ENCODE measurements at places on chromosomes 3 and 15.

DNA sequence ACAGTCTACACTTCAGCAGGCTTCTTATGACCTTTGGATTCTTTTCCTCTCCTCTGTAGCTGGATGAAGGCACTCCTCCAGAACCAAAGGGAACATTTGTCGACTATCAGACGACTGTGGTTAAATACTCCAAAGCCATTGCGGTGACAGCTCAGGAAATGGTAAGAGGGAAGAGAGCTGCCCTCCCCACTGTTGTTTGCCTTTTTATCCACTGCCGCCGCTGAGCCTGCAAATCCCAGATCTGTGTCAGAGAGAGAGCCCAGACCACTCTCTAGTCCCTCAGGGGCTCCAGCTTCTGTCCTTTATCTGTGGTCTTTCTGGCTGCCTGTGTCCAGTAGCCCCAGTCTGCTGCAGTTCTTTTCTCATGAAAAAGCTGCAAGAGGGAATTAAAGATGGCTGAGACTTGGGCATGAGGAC is 261.5 kb upstream of the TPM1 start:
- DNase-seq, result no peak

DNA sequence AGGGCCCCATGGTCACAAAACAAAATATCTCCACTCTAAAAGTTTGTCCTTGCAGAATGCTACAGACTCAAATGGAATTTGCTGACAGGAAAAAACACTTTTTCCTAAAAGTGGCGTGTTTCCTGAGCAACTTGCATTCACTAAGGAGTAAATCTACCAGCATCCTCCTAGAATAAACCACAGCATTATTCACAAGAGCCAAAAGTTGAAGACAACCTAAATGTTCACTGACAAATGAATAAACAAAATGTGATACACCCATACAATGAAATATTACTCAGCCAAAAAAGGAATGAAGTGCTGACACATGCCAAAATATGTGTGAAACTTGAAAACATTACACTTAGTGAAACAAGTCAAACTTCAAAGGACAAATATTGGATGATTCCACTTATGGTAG is 28.9 kb downstream of the ITGB5 start:
- no peak for DNase-seq

DNA sequence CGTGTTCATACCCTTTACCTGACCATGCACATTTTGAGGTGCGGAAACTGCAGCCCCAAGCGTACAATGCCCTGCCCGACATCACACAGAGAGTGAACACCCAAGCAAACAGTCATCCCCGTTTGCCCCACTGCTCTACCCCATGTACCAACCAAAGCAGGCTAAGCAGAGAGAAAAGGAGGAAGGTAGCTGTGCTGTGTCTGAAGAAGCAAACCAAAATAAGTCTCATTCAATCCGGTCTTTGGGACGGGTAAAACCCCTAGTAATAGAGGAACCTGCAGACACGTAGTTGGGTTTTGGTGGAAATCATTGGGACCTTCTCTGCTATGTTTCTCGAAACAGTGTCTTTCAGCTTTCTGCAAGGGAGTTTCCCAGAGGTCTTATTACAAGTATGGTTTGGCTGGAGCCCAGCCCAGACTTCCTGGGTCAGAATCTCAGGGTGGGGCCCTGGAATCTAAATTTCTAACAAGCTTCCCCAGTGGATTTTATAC is 164.6 kb upstream of the HES1 start:
- DNase-seq, result no peak

DNA sequence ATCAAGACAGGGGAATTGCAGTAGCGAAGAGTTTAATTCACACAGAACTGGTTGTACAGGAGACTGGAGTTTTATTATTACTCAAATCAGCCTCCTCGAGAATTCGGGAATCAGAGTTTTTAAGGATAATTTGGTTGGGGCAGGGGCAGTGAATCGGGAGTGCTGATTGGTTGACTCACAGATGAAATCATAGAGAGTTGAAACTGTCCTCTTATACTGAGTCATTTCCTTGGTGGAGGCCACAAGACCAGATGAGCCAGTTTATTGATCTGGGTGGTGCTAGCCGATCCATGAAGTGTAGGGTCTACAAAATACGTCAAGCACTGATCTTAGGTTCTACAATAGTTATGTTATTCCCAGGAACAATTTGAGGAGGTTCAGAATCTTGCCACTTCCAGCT is 5.3 kb upstream of the ZNF770 start:
- DNase-seq, result no peak

- no peak for DNase-seq
These were observed 70.0 kb upstream of the LRRN1 start for GRCh38 chr3:3729261-3729660.

DNA sequence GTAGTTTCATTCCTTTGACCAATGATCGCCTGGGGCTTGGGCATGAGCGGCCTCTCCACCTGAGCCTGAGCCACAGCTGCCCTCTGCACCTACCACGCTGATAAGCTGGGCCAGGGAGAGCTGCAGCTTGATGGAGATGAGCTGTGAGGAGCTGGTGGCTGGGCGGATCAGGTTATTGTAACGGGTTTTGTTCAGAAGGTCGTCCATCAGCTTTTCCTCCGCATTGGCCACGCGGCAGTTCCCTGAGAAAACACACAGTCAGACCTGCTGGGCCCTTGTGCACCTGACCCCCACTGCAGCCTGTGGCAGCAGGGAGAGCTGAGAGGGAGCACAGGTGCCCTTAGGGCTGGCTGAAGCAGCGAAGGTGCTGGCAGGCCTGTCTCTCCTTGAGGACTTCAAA is 5.7 kb downstream of the CHRNB4 start:
- no peak for DNase-seq

DNA sequence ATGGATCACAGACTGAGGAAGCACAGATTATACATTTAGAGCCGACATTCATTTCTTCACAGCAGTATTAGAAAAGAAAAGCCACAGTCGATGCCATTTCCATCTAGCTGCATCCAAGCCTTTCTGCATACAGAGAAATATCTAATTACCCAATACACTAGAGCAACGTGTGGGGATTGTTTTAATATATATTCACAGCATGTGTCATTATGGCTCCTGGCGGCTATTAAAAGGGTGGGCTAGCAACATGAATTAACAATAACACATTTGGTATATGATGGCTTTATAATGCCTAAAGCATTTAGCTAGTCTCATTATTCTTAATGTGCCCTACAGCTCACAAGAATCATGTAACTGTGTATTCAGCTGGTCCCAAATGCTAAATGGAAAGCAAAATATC is 1030.5 kb downstream of the FHIT start:
- no peak for DNase-seq

GRCh38 chr3:134085034-134085775 is 55.5 kb upstream of the SLCO2A1 start:
- no peak for DNase-seq

GRCh38 chr3:114214542-114215341 is 22.6 kb downstream of the ZNF80 start:
- DNase-seq, result peak; percentile 41

GRCh38 chr15:90000186-90001001 is 730 bp upstream of the ZNF710 start:
- DNase-seq, result no peak

DNA sequence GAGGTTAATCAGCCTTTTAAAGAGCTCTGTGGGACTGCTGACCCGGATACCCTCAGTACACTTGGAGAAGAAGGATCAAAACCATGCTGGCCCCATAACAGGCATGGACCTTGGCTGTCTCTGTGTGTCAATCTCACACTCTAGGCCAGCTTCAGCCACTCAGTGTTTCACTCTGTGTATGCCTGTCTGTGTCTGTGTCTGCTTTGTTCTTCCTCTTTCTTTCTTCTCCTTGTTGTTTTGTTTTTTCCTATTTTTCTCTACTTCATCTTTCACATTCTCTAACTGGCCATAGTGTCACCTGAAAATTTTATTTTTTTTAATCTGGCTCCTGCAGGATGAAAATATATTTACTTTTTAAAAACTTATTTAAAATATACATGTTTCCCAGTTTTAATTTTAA is 51.1 kb downstream of the SERP1 start:
- no peak for DNase-seq

DNA sequence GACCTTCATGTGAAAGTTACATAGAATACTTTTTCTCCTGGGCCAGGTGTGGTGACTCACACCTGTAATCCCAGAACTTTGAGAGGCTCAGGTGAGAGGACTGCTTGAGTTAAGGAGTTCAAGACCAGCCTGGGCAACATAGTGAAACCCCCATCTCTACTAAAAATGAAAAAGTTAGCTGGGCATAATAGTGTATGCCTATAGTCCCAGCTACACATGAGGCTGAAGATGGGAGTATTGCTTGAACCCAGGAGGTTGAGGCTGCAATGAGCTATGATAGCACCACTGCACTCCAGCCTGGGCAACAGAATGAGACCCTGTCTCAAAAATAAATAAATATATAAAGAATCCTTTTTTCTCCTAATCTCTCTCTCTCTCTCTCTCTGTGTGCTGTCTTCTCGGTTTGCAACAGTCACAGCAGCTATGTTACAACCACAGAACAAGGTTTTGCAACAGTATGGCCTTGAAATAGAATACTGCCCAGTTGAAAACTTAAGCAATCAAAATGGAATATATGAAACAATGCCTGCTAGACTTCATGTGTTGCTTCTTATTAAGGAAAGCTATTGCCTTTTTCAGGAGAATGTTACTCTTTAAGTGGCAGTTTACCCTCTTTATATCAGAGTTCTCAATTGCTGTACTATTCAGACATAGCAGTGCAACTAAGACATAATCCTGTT is 12.3 kb upstream of the DENND4A start:
- no peak for DNase-seq

- DNase-seq, result no peak
These were observed 216.6 kb downstream of the SUCLG2 start for GRCh38 chr3:67437789-67438188.

- no peak for DNase-seq
These were observed 5.0 kb upstream of the CCR2 start for GRCh38 chr3:46348823-46349482.

GRCh38 chr3:141273700-141274410 is 42.2 kb downstream of the PXYLP1 start:
- no peak for DNase-seq

DNA sequence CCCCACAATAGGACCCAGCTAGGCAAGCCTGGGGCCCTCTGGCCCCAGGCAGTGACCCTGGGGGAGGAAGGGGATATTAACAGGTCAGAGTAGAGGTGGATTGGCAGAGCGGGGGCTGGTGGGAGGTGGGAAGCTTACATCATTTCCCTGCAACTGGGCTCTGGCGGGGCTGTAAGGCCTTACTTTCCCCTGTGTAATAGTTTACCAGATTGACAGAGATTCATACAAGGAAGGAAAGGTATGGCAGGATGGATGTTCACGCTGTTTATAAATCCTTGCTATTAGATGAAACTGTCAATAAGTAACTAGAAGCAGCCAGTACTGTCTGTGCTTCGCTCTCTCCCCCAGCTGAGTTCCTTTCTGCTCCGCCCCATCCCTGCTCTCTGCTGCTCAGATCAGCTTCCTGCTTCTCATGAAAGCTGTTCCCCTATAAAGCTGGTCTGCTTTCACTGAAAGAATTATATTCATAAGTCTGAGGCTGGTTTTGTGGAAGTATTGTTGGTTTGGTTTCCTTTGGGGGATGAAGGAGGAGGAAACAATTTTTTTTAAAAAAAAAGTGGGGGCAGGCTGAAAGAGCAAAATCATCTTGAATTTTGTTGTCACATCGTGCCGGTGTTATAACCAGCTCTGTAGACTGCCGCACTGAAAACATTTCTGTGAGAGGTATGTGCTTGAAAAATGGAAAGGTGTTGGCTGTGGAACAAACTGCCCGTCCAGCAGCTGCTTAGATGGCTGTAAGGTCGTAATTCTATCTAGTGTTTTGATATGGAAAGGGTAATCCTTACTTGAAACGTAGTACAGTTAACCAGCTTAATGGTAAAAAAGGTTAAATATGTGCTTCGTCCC is 76.4 kb downstream of the BBX start:
- DNase-seq, result peak; percentile 37

GRCh38 chr3:184290331-184290730 is 8.7 kb upstream of the PSMD2 start:
- no peak for DNase-seq

DNA sequence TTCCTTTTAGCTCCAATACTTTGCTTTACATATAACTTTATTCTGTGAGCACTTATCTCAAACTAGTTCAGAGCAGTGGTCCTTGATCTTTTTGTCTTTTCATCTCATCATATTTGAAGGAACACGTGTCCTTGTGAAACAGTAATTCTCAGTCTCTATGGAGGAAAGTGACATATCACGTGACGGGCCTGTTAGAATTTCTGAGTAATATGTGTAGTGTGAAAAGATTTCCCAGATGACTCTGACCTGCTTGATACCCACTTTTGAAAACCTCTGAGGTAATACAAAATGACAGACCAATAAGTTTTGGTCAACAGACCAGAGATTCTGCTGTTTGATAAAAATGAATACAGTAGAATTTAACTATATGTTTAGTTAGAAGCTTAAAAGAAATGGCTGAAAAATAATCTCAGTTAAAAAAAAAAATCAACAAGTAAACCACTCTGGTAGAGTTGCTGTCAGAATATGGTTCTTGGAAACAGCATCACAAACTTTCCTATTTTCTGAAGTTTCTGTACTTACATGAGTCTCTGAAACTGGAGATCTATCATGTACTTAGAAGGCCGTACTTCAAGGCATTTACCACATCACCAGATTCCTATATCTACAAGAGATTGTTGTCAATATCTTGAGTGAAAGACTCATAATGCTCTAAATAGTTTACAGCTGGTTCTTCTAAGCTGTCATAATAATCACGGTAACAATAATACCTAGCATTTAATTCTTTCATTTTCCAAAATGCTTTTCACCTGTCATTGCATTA is 590.2 kb upstream of the TBL1XR1 start:
- DNase-seq, result no peak

DNA sequence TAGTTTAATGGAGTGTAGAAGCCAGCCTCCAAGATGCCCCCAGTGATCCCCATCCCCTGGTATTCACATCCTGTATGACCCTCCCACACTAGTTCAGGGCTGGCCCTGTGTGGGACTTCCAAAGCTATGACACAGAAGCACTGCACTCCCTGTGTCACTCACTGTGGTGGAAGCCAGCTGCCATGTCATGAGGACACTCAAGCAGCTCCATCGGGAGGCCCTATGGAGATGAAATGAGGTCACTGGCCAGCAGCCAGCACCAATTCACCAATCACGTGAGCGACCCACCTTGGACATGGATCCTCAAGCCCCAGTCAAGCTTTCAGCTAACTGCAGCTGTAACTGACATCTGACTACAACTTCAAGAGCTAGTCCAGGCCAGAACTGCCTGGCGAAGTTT is 3.9 kb upstream of the ACAN start:
- DNase-seq, result no peak
